ENCODE measurements at places on chromosomes 12 and 14.

DNA sequence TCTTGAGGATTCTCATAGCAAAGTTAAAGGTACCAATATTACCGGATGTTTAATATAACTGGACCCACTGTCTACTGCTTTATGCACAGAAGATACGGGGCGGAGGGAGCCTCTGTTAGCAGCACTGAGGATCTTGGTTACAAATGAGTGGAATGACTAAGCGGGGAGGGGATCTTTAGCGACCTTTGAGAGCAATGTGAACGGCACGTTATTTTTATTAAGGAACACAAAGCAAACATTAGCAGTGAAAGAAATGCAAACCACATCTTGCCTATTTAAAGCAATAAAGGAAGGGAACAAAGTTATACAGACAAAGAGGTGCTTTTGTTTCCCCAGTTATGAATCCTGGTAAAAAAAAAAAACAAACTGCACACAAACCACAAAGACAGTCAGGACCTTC lies 27.1 kb upstream of the PRMT8 start:
- no peak for DNase-seq

GRCh38 chr14:53209370-53209769 lies 56.2 kb upstream of the DDHD1 start:
- no peak for DNase-seq

DNA sequence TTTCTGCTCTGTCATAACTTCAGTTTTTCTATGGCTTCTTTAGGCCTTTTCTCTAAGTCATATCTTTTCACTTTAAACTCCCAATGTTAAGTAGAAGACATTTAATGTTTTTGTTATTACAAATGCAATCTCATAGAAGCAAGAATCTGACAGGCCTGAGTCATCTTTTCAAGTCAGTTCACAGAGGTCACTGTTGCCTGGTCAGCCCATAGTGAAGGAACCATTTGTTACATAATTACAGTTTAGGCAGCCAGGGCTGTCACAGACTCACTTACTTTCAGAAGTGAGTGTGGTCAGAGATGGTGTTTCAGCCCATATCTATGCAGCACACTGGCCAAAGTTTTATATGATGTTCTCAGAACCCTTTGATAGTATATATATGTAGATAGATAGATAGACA lies 46.5 kb downstream of the CCER1 start:
- peak; percentile 24 for DNase-seq

- no peak for DNase-seq
Measured at GRCh38 chr12:109988903-109989302, 7.3 kb downstream of the GIT2 start.

- DNase-seq: no peak
Measured at GRCh38 chr12:79871621-79872020, 63.3 kb downstream of the PPP1R12A start.

- DNase-seq: no peak
Measured at GRCh38 chr12:121356657-121357056, 4.4 kb upstream of the ANAPC5 start.

Measured in NCI-H69 (cell line).